ENCODE measurements at places on chromosomes 5 and 9. TPM values are rescaled to one million over a fixed set of nuclear protein-coding genes. Genes with fewer than 3 reads are reported as not detected.

The INSL4 gene
- under 0.01 TPM for total RNA-seq

The GAS1 gene
- total RNA-seq = 5.5 TPM

The STC2 gene
- 251 TPM for total RNA-seq

The NSUN2 gene
- 57.5 TPM for total RNA-seq

The ST8SIA4 gene
- 0.26 TPM for total RNA-seq

The NR4A3 gene
- 2.4 TPM for total RNA-seq

The GZMA gene
- total RNA-seq = not detected
